Left lobe of liver (tissue), 2 donors: ENCODE measurements at places on chromosomes 6 and 20. TPM values are rescaled to one million over a fixed set of nuclear protein-coding genes. Genes with fewer than 3 reads are reported as not detected.
A peak's percentile ranks its signal among the peaks of the same experiment; 100 is the strongest.

- no peak for DNase-seq
Measured at GRCh38 chr6:111580401-111580800, 25.3 kb downstream of the TRAF3IP2 start.

ADGRF1 gene
- 0.45 TPM for total RNA-seq

ABHD16B gene
- total RNA-seq, result not detected

GGTLC1 gene
- total RNA-seq, result not detected

- no peak for DNase-seq
Measured at GRCh38 chr20:37479925-37480691, 40.9 kb upstream of the NNAT start.

- DNase-seq, result no peak
Measured at GRCh38 chr6:39170860-39171259, 55.9 kb upstream of the SAYSD1 start.

- peak; percentile 79 for DNase-seq
Measured at GRCh38 chr6:139027620-139028182, 844 bp upstream of the ABRACL start.

GRCh38 chr6:43295456-43295855 is 2.6 kb upstream of the SLC22A7 start:
- peak; percentile 14 for DNase-seq

APOM gene
- 97.1 TPM for total RNA-seq

DNA sequence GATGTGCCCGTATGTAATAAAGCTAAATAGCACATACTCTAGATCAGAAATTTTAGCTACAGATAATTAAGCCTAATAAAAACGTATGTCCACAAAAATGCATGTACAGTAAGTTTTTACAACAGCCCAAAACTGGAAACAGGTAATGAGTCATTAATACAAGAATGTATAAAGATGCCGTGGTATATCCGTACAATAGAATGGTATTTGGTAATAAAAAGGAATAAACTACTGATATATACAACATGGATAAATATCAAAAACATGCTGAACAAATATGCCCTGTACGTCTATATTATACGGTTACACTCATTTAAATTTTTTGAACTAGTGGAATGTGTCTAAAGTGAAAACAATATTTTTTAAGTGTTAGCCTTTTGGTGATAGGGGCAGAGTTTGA is 128.2 kb upstream of the ADGRB3 start:
- DNase-seq, result no peak

TCF21 gene
- total RNA-seq, result 0.78 TPM

DNA sequence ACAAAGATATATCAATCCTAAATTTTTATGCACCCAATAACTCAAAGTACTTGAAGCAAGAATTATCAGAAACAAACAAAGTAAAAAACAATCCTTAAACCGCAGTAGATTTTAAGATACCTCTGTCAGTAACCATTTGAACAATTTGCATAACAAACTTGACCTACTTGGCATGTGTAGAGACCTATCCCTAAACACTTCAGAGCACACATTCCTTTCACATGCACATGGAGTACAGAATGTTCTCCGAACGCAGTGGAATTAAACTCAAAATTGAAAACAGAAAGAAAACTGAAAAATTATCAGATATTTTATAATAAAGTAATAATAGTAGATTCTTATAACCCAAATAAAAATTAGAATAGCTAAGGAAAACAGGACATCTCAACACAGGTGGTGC is 162.6 kb upstream of the THBS2 start:
- no peak for DNase-seq

- DNase-seq, result no peak
Measured at GRCh38 chr20:347317-347639, 367 bp downstream of the NRSN2 start.

DNA sequence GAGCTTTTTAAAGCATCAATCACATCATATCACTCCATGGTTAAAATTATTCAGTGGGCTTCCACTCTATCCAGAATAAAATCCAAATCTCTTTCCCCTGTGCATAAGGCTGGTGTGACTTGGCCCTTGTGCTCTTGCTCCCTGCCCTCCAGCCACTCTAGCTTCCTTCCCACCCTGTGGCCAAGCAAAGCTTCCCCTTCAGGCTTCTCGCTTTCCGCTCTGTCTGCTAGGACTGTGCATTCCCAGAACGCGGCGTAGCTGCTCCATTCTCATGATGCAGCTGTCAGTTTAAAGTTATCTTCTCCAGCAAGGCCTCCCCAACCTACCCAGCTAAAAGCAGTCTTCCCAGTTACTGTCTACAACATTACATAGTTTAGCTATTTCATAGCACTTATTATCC is 19.4 kb upstream of the KCNK16 start:
- DNase-seq, result no peak

DNA sequence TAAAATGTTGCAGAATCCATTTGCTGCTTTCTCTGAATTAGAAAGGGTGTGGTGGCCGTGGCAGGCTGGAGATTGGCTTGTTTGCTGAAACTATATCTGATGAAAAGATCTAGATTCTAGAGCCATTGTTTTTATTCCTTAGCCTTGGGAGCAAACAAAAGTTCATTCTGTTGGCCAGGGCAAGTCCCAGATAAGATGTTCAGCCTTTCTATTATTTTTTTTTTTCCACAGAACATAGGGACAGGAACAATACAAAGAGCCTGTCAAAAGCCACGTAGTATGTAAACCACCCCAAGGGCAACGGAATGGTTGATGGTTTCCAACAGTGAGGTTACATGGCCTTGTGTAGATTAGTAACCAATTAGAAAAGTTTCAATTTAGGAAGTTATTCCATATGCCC is 119.9 kb upstream of the SLC22A16 start:
- DNase-seq, result no peak

HLA-F gene
- total RNA-seq, result 30.6 TPM

SHLD1 gene
- total RNA-seq, result 1.9 TPM

ESF1 gene
- total RNA-seq, result 4.2 TPM

- DNase-seq, result no peak
Measured at GRCh38 chr6:160421854-160422253, 73.7 kb downstream of the SLC22A3 start.

- DNase-seq, result no peak
Measured at GRCh38 chr20:61683721-61684120, 382.0 kb downstream of the TAF4 start.

DBNDD2 gene
- 2.9 TPM for total RNA-seq

KIAA1755 gene
- 2.7 TPM for total RNA-seq
